ENCODE measurements at places on chromosomes 7 and 10. TPM values are rescaled to one million over a fixed set of nuclear protein-coding genes. Genes with fewer than 3 reads are reported as not detected.
A peak's percentile ranks its signal among the peaks of the same experiment; 100 is the strongest.

Gene EPO
- total RNA-seq, result not detected

Gene HMX2
- total RNA-seq, result not detected

Gene AGAP6
- 15.0 TPM for total RNA-seq

Gene CPN1
- not detected for total RNA-seq

Gene CYP2C19
- 0.19 TPM for total RNA-seq

Gene SLC13A1
- total RNA-seq, result not detected

Gene CDHR1
- 0.35 TPM for total RNA-seq

Gene CLDN3
- not detected for total RNA-seq

Gene HKDC1
- total RNA-seq, result 0.10 TPM

Gene TMEM273
- 17.9 TPM for total RNA-seq

Gene GRM8
- 0.16 TPM for total RNA-seq

Gene EPHB6
- total RNA-seq, result 6.3 TPM

DNA sequence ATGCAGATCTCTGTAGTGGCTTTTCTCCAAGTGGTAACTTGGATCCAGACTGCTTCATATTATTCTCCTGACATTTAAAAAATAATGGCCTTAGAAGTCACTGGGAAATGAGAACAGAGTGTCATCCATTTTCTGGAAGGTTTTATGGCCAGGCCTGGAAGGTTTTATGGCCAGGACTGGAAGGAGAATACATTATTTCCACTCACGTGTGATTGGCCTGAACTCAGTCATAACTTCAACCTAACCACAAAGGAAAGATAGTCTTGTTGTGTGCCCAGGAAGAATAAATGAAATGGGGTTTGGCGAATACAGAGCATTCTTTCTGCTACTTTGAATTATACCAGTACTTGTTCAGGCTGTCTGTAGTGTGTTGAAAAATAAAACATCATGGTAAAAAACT lies 360.9 kb downstream of the GPAM start:
- no peak for DNase-seq

DNA sequence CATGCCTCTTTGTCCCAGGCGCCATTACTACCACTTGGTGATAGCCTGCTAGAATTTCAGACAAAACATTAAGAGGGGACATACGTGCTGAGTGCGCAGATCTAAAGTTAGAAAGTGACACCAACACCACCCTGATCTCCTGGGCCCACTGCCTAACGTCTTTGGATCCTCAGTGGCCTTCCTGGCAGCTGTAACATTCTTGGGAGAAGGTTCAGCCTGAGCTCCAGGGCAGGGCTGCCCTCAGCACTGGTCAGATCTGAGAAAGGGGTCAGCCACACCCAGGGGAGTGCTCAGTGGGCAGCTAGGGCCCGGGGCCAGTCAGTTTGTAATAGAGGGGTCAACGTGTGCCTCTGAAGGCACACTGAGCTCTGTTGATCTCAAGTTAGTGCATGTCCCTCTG lies 48.4 kb downstream of the ZCCHC24 start:
- no peak for DNase-seq

DNA sequence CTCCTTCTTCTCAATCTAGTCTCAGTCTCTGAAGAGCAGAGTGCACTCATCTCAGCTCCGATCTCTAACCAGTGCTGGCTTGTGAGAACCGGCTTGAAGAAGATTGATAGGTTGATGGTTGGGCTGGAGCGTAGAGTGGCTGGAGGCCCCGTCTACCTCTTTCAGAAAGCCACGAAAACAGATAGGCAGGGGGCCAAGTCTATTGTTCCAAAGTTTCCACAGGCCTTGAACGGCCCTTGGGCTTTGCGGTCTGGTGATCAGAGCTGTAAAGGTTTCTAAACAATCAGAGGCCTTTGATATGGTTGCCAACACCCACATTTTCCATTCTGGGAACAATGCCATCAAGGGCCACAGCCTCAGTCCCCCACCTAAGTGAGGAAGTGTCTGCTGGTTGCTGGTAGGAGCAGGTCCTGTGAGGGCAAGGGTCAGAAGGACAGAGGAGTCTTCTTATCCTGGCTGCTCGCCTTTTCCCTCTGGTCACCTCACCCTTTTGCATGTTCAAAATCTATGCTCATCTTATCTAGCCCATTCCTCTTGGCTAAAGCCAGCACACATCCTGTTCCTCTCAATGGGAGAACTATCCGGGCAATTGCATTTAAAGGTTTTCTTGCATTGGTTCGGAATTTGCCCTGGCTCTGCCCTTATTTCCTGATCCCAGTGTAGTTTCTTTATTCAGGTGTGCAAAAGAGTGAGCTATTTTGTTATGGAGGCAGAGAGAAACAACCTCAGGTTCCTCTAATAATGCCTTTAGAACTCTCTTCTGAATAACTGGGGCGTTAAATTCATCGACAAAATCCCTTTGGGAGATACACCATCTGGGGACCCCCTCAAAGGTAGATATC lies 70.3 kb upstream of the KMT2E start:
- DNase-seq, result no peak

DNA sequence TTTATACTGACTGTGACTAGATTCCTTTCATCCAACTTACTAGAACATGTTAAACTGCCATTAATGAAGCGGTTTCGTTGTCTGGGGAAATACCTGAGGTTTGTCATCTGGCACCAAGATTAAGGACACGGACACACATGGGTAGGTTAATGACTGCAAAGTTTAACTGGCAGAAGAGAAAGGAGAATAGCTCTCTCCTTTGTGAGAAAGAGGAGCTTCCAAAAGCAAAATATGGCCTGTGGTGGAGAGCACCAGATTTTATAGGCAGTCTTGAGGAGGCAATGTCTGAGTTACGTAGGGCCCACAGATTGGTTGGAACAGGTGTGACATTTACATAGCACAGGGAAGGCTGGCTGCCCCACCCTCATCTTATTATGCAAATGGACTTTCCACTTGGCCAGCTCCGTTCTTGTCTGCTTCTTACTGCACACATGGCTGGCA lies 1193.0 kb upstream of the CELF2 start:
- DNase-seq, result no peak

GRCh38 chr10:101285519-101286070 lies 56.3 kb upstream of the LBX1 start:
- no peak for DNase-seq

GRCh38 chr10:77637532-77638320 lies at the start of gene KCNMA1:
KCNMA1 (minus strand) TSS chr10:77637808.
- peak; percentile 77 for DNase-seq

DNA sequence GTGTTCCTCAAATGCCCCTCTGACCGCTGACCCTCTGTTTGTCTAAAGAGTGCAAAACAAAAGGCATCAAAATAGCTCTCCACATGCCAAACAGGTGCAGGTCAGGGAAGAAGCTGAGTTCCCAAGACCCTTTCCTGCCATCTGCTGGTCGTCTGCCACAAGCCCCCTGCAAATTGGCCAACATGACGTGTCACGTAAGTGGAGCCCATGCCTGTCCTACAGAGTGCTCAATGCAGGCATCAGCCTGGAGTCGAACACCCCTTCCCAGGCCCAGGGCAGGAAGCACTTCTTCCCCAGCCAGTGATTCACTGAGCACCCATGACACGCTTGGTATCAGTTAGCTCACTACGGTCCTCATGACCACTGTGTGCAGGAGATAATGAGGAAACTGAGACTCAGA lies 14.1 kb downstream of the TMEM72 start:
- peak; percentile 28 for DNase-seq

GRCh38 chr7:47950714-47951113 lies 2.4 kb upstream of the PKD1L1 start:
- no peak for DNase-seq

GRCh38 chr10:1157615-1157933 lies 101.4 kb downstream of the WDR37 start:
- DNase-seq, result peak; percentile 11

DNA sequence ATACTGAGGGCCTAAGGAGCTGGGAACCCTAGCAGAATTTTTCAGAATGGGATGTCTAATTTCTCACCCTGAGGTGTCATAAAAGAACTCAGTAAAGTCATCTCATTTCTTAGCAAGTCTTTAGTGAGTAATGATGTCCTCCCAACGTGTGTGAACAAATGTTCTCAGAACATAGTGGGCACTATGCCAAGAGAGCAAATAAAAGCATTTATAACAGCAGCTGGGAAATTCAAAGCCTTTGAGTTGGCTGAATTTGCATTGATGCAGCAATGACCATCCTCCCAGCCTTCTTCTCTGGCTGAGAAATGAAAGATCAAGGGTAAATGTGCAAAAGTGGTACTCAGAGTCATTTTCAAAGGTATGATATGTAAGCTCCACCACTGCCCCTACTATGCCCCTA lies 109.4 kb downstream of the FAM107B start:
- DNase-seq, result no peak

DNA sequence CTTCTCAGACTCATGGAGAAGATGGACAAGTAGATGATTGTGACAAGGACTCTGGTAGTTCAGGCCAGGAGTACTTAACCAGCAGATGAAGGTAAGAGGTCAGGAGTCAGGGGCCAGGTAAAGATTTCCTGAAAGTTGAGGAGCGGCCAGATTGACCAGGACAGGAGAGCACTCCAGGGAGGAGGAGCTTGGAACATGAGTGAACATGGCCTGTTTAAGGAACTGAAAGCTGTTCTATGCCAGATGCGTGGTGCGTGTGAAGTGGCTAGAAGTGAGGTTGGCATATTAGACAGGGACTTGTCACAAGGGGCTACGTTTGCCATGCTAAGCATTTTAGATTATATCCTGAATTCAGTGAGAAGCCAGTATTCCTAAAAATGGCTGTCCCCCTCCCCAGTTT lies 157.2 kb downstream of the WNT2 start:
- DNase-seq, result no peak

DNA sequence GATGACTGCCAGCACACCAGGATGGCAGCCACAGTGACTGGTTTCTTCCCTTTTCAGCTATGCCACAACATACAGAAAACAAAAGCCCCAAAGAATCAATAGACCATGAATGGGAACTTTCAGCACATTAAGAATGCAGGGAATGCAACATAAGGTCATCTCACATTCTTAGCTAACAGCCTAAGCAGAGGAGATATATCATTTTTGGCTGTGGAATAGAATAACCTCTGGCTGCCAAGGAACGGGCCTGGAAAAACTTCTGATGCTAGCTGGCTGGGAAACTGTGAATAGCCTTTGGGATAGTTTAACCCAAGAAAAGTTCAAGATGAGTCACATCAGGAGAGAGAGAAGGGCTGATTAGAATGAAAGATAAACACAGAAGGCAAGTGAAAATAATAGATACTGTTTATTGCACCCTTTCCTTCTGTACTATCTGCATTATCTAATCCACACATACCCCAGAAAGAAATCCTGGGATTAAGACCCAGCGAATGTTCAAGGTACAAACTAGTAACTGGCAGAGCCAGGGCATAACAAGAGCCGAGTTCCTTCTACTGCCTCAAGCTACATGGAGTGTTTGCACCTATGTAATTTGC lies 169.2 kb downstream of the SEMA3A start:
- DNase-seq, result no peak

- no peak for DNase-seq
Observed at GRCh38 chr7:148558914-148559313, 31.7 kb upstream of the C7orf33 start.

- no peak for DNase-seq
Observed at GRCh38 chr7:133859231-133859630, 267.9 kb upstream of the LRGUK start.

DNA sequence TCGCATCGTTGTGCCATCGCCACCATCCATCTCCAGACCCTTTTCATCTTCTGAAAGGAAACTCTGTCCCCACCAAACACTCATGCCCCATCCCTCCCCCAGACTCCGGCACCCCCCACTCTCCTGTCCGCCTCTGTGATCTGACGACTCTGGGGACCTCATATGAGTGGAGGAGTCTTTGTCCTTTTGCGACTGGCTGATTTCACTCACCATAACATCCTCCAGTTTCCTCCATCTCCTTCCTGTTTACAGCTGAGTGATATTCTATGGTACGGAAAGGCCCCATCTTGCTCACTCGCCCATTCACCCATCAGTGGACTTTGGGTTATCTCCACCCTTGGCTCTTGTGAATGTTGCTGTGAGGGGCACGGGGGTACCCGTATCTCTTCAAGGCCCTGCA lies 11.8 kb upstream of the INSIG1 start:
- DNase-seq, result peak; percentile 57

DNA sequence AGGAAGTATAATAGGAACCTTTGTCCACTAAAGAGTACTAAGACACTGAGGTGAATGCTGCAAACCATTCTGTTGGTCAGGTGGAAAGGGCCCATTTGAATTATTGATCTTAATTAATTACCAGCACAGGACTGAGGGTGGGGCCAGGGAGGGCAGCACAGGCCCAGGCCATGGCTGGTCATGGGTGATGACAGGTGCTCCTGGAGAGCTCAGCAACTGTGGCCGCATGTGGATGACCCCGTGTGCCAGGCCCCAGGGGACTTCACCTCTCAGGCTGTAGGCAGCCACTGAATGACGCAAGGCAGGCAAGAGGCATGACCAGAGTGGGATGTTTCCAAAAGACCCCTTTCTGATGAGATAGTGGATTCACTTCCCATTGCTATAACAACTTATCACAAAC lies 54.2 kb downstream of the HECW1 start:
- DNase-seq, result no peak

GRCh38 chr7:27579565-27579964 lies 83.1 kb downstream of the HIBADH start:
- no peak for DNase-seq

GRCh38 chr7:108094933-108095710 lies 35.0 kb downstream of the LAMB4 start:
- no peak for DNase-seq

GRCh38 chr7:55517191-55517633 lies 55.1 kb downstream of the VOPP1 start:
- DNase-seq, result no peak

DNA sequence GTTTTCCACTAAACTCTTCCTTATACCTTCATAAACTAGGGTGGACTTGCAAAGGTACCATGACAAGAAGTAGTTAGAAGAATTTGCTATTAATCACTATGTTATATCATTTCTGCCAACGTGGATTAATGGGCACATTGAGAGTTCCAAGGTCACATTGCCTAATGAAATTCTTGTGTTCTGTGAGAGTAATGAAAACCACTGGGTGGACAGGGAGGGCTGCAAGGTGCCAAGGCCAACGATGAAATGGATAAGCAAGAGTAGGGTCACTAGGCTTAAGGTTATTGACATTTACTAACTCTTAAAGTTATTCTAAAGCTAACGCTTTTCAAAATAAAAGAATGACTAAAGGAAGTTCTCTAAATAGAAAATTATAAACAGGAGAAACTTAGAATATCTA lies 6.6 kb upstream of the ABCB4 start:
- no peak for DNase-seq

- DNase-seq, result no peak
Observed at GRCh38 chr10:44990302-44990655, 10.4 kb upstream of the ZNF22 start.

DNA sequence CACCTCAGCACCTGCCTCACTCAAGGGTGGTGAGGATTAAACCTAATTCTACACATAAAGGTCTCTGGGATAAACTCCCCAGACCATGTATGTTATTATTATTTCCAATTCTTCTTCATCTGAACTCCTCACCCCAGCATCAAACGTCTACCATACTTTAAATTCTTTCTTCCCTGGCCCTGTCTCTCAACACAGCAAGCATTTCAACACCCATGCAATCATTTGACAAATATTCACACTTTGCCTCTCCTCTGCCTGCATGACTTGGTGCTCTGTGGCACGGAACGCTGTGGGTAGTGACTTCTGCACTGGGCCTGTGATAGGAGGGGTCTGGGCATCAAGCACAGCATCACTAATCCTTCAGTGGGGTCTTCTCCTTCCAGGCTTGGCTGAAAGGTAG lies 490.8 kb downstream of the TNS3 start:
- no peak for DNase-seq

Data from mesenteric fat pad (tissue), 1 donor.